Mesothelial cell of epicardium (in vitro differentiated cells): ENCODE measurements at places on chromosomes 16 and 17. TPM values are rescaled to one million over a fixed set of nuclear protein-coding genes. Genes with fewer than 3 reads are reported as not detected.
A peak's percentile ranks its signal among the peaks of the same experiment; 100 is the strongest.

- no peak for DNase-seq
Measured at GRCh38 chr17:77925831-77926543, 32.5 kb upstream of the TNRC6C start.

- no peak for DNase-seq
Measured at GRCh38 chr17:73281928-73282327, 20.2 kb upstream of the CPSF4L start.

DNA sequence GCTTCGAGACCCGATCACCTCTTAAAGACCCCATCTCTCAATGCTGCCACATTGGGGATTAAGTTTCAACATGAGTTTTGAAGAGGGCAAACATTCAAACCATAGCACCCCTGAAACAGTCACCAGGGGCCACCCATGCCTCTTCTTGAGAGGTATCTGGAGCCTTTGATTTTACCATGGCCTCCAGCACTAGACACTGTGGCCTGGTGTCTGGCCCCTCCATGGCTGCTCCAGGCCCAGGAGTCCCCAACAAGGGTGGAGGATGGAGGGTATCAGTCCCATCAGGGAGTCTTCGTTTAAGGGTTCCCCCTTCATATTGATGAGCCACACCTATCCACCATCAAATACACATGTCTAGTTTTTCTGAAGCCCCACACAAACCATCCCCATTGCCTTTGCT is 66.5 kb upstream of the CDH5 start:
- no peak for DNase-seq

GRCh38 chr16:75535901-75536300 is at the start of gene CHST5:
CHST5 (minus strand) TSS chr16:75536108; CDS start chr16:75530384, 5,724 bp downstream.
- DNase-seq, result no peak

GRCh38 chr17:41551365-41551764 is 20.5 kb downstream of the KRT9 start:
- no peak for DNase-seq

GRCh38 chr16:68231384-68232136 is 4.4 kb downstream of the ESRP2 start:
- DNase-seq, result no peak

DNA sequence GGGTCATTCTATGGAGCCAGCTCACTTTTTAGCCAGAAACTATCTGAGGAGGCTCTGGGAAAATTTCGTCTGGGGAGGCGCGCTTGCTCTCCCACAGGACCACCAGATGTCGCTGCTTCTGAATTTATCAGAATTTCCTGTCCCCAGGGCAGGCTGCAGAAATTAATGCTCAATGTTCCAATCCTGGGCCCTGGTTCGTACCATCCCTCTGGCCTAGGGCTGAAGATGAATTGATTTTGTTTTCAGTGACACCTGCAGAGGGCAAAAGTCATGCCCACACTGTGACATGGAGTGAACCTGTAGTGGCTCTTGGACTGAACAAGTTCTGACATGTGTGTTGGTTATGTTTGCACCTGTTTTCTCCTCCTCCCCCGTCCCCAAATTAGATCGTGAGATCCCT is 482.6 kb downstream of the NPIPA7 start:
- DNase-seq, result peak; percentile 64

DNA sequence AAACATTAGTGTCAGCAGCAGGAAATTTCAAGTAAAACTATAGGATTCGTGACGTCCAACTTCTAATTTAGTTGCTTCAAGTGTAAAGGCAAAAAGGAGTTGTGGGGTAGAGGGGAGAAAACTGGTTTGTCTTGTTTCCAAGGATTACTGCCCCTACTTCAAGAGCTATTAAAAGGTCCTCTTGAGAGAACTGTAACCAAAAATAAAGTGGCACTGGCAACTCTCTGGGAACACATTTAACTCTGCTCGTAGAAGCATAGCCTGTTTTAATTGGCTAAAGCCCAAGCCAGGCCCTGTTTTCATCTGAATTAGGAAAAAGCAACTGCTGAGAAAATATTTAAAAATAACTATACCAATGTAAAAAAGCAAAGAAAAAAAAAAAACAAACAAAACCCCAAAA is 51.8 kb upstream of the AKAP1 start:
- no peak for DNase-seq

DNA sequence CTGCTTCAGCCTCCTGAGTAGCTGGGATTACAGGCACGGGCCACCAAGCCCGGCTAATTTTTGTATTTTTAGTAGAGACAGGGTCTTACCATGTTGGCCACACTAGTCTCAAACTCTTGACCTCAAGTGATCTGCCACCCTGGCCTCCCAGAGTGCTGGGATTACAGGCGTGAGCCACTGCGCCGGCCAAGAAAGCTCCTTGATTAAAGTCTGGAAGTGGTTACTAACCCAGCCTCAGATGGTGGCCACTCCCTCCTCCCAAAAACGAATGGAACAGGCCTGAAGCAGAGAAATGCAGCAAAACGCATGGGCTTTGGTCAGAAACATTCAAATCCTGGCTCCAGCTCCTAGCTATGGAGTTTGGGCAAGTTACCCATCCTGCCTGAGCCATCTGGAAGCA is 11.3 kb downstream of the FKBP10 start:
- DNase-seq, result no peak

DNA sequence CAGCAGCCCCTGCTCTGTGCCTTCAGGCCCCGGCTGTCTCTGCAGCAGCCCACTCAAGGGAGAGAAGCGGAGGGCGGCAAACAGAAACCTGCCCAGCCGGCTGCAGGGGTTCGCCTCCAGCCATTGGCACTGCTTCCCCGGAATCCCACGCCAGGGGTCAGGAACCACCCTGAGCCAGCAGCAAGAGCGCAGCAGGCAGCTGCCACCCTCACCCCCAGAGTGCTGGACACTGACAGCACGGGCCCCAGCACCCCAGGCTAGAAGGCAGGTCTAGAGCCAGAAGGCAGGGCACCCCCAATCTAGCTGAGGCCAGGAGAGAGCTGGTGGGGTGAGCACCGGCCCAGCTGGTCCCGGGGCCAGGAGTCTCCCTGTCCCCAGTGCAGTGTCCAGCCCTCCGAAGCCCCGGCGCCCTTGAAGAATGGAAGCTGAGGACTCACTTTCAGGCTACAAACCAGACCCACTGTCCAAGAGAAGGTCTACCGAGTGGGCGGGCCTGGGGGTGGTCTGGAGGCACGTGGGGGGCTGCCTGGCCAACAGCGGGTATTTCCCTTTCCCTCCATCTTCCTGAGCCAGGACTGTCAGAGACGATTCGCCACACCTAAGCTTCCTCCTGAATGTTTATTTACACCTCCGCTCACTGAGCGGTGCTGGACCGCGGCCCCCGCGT is 8.4 kb downstream of the UBALD2 start:
- DNase-seq, result no peak

PABPN1L gene
- 0.22 to 0.41 TPM (median 0.40 TPM) in 3 replicates for total RNA-seq

CD300E gene
- total RNA-seq, result not detected in 3 replicates

OTOP3 gene
- total RNA-seq, result not detected in 3 replicates

PIRT gene
- not detected in 3 replicates for total RNA-seq

AMFR gene
- total RNA-seq, result 54.6 to 60.0 TPM (median 58.1 TPM) in 3 replicates
